ENCODE measurements at places on chromosomes 2 and 18.

DNA sequence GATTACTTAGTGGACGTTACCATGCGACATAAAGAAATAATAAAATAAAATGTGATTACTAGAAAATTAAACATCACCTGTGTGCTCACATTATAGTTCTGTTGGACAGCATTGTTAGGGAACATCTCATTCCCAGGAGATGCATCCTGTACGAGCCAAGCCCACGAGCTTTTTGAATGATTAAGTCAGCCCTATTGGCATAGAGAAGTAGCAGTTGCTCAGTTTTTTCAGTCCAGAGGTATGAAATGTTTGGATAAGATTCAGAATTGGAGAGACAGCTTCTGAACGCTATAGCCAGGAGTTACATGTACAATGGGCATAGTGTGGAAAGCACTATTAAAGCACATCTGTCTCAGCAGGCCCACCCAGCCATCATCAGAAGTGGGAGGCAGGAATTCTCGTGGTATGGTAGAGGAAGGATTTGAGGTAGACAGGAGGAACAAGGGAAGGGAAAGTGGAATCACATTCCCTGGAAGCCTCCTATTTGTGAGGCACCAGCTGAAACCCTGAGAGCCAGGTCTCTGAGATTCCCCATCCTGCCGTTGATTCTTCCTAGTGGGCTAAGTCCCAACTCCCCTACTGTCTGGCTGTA, 8.6 kb downstream of the SPATS2L start:
- DNase-seq: no peak

DNA sequence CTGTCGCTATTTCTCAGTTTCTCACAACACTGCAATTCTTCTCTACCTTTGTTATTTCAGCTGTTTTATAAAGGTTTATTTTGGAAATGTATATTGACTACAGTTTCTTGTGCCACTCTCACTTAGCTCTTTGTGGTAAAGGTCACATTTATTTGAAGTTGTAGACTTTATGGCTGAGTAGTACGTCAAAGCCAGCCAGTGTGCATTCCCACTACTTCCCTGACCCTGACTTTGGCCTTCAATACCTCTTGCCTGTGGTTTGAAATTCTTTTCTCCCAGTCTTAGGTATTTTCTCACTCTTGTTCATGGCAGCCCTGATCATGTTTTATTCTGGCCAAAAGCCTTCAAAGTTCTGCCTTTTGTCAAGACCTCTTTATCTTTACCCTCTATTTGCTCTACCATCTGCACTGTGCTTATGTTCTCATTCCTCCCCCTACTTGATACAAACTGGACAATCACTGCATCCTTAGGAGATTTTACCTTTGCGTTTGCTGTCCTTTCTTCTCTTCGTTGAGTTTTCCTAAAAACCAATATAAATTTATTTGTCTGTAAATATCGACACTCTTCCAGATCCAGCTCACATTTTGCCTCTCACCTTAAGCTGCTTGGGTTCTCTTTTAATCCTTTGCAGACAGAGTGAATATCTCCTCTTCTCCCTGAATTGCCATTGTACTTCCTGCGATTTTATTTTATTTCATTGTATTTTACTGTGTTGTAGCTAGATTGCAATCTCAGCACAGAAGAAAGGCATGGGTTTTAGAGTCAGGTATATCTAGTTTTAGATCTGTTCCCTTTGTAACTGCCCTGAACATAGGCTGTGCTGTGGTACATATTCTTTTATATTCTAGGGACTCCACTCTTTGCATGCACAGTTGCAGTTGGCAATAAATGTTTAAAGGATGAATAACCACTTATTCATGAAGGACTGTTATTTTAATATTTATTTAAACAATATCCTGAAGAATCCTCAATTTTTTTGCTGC, 31.2 kb downstream of the GULP1 start:
- DNase-seq: no peak

DNA sequence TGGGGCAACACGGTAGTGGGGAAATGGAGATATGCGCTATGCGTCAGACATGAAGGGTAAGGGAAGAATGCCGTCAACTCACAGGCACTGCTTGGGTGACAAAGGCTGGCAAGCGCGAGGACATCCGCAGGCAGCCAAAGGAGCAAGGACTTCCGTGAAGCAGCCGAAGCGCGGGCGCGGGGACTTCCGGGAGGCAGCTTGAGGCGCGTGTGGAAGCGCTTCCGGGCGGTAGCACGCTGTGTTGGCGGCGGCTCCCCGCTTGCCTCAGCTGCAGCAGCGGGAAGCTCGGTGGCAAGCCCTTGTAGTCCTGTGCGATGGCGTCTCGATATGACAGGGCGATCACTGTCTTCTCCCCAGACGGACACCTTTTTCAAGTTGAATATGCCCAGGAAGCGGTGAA, at the start of gene PSMA8:
Gene PSMA8, plus strand, starts transcription at position 218 of the 400 bp plus-strand sequence. Its CDS starts 97 bp downstream, at position 315.
- no peak for DNase-seq

GRCh38 chr2:218895326-218895725, 14.7 kb downstream of the WNT10A start:
- DNase-seq: no peak

GRCh38 chr2:73386342-73386868, 769 bp downstream of the ALMS1 start:
- DNase-seq: no peak

DNA sequence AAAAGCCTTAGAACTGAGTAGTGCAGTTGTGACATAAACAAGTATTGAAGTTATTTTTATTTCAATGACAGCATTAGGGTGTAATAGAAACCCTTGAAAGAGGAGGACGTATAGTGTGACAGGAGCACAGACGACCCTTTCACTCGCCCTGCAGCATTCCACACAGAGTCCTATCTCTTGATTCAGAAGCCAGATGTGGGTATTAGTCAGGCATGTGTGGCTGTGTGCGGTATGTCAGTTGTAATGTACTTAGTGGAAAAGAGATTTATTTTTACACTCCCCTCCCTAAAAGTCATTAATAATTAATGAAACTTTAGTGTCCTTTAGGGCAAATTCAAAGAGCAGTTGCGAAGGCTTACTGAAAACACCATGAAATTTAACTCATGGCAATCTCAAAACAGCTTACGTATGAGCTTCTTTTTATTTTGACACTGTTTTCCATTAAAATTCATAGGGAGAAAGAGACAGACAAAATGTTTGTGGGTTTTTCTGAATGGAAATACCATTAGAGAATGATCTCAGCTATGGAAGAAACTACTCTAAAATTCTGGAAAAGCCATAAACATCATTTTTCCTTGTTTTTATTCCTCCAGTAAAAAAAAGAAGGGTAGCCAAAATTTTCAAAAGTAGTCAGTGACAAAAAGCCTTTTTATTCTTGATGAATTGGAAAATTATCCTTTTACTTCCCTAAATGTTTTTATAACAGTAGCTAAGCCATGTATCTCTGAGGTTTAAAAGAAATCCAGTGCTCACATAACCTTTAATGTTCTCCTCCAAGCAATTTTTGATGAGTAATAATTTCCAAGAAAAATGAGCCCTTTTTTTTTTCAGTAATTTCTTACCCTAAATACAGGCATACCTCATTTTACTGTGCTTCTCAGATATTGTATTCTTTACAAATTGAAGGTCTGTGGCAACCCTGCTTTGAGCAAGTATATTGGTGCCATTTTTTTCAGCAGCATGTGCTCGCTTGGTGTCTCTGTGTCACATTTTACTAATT, 84.0 kb upstream of the DSEL start:
- DNase-seq: no peak

DNA sequence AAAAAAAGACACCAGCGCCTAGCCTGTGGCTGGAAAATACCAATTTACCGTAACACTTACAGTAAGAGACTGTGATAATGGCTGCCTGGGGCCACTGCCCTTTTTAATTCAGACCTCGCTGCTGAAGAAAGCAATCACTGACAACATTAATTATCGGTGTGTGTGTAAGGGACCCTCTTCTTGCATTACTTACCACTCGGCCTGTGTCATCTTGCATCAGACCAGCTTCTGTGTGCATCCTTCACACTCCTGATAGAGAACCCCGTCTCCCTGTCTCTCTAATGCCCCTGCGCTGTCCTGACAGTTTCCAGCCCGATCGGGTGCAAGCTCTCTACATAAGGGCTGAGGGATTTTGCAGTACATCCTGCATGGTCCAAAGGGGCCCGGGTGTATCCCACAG, 124.4 kb downstream of the ZNF516 start:
- no peak for DNase-seq

DNA sequence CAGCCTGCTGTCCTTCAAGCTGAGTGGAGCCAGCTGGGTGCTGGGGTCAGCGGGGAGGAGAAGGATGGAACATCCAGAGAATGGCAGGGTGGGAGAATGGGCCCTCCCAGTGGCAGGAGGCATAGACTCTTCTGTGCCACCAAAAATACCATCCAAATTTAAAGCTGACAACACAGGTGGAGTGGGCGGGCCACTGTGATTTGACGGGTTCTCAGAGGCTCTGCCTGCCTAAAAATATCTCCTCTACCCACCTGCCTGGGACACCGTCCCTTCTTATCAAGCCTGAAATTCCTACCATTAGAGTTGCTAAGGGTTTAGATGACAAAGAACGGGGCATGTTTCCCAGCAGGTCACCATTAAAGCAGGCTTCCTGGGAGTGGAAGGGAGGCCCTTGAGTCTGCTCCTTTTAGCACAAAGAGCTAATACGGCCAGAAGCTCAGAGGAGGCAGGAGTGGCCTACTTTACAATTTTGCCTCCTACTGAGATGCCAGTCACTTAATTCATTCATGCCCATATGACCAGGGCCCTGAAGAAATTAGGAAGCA, 19.8 kb upstream of the MARCHF4 start:
- DNase-seq: no peak

- no peak for DNase-seq
Observed at GRCh38 chr2:123512547-123512946, 512.5 kb upstream of the CNTNAP5 start.

- DNase-seq: no peak
Observed at GRCh38 chr2:219104107-219105035, 43.6 kb upstream of the IHH start.

DNA sequence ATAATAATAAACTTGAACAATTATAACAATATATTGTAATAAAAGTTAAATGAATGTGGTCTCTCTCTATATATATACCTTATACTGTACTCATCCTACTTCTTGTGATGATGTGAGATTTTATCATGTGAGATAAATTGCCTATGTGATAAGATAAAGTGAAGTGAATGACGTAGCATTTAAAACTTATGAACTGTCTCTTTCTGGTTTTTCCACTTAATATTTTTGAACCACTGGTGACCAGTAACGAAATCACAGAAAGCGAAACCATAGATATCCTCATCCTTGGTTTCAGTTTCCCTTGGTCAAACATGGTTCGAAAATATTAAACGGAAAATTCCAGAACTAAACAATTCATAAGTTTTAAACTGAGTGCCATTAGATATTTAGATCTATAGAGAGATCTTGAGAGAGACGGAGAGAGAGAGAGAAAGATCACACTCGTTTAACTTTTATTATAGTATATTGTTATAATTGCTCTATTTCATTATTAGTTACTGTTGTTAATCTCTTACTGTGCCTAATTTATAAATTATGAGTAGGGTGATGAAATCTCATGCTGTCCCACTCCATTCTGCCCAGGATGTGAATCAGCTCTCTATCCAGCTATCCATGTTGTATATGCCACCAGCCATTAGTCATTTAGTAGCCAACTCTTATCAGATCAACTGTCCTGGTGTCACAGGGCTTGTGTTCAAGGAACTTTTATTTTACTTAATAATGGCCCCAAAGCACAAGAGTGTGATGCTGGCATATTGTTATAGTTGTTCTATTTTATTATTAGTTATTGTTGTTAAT, 156.8 kb downstream of the THADA start:
- DNase-seq: no peak

- no peak for DNase-seq
Observed at GRCh38 chr2:42328148-42328833, 32.7 kb downstream of the COX7A2L start.

GRCh38 chr2:18520451-18521425, 39.7 kb downstream of the RDH14 start:
- peak; percentile 66 for DNase-seq

DNA sequence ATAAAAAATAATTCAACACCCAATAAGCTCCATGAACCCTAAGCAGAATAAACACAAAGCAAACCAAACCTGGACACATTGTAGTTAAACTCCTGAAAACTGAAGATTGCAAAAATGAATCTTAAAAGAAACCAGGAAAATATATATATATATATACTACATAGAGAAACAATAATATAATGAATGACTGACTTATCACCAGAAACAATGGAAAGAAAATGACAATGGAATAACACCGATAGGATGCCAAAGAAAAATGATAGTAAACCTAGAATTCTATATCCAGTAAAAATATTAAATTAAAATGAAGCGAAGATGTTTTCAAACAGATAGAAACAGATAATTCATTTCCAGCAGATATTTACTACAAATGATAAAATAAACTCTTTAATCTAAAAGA, 346.9 kb downstream of the IRS1 start:
- no peak for DNase-seq

- no peak for DNase-seq
Observed at GRCh38 chr2:175932675-175933074, 69.4 kb downstream of the LNPK start.

GRCh38 chr18:43422518-43422917, 145.2 kb upstream of the SYT4 start:
- DNase-seq: no peak

- no peak for DNase-seq
Observed at GRCh38 chr2:222434204-222434603, 9.9 kb downstream of the SGPP2 start.

DNA sequence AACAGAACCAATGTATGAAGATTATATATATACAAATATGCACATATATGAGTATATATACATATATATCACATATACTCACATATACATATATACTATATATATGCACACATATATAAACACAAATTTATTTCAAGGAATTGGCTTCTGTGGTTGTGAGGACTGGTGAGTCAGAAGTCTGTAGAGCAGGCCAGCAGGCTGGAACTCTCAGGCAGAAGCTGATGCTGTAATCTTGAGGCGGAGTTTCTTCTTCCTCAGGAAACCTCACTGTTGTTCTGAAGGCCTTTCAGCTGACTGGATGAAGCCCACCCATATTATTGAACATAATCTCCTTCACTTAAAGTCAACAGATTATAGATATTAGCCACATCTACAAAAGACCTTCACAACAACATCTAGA, 143.9 kb upstream of the CREB1 start:
- no peak for DNase-seq

DNA sequence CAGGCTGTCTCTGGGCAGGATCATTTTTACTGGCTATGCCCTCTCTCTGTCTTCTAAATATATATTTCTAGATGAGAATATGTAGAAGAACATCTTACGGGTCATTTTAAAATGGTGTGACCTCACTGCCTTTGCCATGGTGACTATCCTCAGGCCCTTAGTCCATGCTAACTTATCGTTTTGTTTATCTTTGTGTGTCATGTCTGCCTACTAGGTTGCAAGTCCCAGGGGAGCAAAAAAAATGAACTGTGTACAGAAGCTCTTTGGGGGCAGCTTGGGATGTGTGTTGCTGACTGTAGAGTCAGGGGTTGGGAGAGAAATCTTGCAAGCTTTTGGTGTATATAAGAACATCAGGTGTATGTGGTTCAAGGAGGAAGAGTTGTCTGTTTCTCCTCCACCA, 11.0 kb downstream of the CPSF3 start:
- DNase-seq: no peak

DNA sequence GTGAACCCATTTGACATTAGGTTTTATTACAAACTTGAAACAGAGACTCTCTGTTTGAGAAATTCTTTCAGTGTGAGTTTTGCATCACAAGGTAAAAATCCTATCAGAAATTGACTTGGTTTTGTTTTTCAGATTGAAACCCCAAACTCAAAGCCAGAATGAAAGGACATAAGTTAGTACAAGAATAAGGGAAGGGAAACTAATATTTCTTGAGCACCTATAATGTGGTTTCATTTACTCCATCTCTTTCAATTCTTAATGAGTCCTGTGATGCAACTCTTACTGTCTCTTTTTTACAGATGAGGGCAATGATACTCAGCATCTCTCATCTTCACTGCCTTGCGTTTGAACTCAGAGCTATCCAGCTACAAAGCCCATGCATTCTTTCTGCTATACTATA, 210.0 kb upstream of the SIX3 start:
- DNase-seq: no peak
